ENCODE measurements at places on chromosomes 5 and 9.
A peak's percentile ranks its signal among the peaks of the same experiment; 100 is the strongest.

GRCh38 chr5:143431789-143432188 lies 28.3 kb upstream of the NR3C1 start:
- DNase-seq: peak; percentile 64

DNA sequence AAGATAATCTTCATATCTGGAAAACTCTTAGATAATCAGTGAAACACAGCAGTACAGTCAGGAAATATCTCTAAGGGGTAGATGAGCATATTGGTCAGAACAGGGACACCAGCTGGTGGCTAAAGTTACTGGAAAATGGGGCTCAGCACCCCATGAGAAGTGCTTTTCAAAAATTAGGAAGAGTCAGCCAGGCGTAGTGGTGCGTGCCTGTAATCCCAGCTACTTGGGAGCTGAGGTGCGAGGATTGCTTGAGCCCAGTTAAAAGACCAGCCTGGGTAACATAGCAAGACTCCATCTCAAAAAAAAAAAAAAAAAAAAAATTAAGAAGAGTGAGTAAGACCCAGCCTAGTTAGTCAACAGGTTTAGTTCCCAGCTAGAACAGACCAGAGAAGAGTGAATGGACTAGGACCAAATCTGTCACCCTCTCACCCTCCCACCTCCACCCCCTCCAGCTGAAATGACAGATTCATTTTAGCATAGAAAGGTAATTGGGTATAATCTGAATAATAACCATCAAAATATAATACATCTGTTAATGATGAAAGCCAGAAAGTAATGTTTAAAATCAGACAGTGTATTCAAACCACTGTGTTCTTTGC lies 120.9 kb downstream of the CDC42SE2 start:
- peak; percentile 54 for DNase-seq

GRCh38 chr5:56310711-56311204 lies 77.6 kb upstream of the ANKRD55 start:
- no peak for DNase-seq

DNA sequence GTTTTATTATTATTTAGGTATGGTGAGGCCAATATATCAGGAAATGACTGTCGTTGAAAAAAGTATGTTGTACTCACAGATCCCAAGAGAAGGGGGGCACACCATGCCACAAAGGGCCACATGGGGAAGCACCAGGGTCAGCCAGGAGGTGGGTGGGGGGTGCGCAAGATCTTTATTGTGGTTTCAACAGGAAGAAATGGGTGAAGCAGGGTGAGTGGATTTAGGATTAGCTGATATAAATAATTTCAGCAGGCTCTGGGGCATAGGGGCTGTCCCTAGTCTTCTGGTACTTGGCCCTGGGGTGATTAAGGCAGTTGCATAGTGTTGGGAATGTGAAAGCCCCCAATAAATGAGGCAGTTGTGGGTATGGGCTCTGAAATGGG lies 8.6 kb downstream of the PDCD1LG2 start:
- peak; percentile 61 for DNase-seq

DNA sequence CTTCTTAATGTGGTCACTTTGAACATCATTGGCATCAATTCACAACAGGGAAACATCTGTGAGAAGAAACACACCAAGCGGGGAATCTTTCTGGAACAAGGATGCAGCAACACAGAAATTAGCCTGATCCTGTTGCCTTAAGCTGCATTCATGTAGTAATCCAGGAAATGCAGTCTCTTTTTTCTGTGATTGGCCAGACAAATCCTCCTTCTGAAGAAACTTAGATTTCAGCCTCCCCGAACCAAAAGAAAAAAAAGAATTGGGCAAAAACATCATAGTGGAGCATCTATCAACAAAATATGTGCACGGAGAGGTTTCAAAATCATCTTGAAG lies 7.2 kb upstream of the XPA start:
- DNase-seq: no peak

DNA sequence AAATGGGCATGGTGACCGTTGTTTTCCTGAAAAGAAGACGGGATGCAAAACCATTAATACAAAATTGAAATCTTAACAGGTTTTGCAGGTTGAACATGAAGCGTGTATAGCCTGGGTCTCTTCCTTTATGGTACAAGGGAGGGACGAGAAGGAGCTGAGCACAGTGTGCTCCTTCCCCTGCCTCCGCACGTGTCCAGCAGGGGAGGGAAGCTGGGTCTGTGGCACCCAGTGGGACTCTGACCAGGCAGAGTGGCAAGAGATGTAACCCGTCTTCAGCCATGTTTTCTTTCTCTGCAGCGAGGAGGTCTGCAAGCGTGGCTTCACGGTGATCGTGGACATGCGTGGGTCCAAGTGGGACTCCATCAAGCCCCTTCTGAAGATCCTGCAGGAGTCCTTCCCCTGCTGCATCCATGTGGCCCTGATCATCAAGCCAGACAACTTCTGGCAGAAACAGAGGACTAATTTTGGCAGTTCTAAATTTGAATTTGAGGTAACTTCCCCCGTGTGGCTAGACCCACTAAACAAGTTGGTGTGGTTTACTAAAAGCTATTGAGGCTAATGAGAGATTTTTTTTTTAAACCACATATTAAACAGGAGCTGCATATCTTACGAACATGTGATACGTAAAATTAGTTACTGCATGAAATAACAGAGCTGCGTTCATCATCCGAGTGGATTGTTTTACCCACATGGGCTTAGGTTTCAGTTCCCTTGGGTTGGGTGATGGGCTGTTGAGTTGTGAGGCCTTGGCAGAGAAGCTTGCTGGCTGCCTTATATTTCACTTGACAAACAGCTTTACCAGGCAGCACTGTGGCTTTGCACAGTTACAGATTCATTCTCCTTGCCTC lies 143.7 kb downstream of the TRIO start:
- no peak for DNase-seq

DNA sequence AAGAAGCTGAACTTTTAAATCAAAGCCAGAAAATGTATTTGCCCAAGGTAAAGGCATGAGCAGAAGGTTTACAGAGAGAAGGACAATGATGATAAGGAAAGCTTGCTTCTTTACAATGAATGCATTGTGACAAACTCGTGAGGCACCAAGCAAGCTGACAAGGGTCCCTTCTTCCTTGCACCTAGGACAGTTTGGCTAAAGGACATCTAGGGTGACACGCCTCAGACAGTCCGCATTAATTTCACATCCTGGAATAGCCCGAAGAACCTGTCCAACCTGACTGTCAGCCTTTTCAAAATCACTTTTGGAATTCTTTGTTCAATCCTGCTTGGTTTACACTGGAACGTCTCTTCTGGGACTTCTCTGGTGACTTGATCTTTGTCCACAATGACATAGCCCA lies 146.4 kb upstream of the MAP3K1 start:
- no peak for DNase-seq

DNA sequence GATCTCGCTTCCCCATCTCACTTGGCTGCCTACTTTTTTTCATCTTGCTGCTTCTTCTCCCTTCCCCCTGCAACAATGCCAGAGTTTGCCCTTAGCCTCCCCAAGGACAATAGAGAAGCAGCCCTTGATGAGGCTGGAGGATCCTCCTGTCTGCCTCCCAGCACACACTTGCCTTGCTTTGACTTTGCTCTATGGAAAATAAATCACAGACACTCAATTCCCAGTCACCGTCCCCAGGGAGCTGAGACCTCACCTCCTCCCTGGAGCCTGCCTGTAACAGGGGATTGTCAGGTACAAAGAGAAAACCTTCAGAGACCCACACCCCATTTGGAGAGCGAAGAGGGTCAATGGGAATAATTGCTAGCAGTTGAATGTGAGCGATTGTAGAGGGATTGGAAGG lies 242.1 kb upstream of the ZNF462 start:
- no peak for DNase-seq

- DNase-seq: no peak
These were observed 42.3 kb downstream of the MACROH2A1 start for GRCh38 chr5:135356522-135357318.

DNA sequence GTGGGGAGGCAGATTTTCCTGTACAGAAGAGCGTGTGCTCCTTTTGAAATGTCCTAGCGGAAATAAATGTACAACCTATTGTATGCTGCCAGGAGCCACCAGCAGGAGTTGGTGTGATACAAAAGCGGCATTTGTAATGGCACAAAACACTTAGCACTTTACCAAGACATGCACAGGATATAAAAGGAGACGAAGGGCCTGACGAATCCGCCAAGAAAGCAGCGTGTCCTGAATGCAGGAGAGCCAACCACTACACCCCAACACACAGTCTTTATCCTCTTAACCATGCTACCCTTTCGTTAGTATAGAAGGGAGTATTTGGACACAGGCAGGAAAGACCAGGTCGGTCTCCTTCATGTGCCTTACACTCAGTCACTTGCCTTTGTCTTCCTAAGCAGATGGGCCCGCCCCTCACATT lies 218.1 kb downstream of the TRIM32 start:
- no peak for DNase-seq

DNA sequence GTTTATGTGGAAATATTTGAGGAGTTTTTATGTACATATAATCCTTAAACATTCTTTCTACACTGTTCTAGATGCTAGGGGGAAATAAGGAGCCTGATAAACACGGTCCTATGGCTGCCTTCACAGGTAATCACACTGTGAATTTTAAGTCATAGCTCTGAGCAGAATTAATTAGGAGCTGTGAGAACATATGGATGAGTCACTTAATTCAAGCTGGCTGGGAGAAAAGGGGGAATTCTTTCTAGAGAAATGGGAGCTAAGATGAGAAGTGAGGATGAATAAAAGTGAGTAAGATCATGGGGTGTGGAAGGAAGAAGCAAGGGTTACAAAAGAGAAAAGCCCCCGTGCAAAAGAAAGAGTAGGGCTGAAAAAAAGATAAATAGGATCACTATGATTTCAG lies 290.8 kb downstream of the DNAH5 start:
- DNase-seq: no peak

DNA sequence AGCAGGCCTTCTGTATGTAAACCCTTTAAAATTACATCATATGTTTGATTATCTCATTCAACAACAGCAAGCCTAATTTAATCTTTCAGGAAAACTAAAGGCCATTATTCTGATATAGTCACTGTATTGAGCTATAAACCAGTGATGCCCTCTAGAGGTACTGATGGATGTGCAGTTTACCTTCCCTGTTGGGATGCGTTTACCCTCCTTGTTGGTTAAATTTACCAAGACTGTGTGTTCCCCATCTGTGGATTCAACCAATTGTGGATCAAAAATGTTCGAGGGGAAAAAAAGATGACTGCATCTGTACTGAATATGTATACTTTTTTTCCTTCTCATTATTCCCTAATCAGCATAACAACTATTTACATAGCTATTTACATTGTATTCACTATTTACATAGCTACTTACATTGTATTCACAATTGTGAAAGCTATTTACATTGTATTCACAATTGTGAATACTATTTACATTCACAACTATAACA lies 3.7 kb upstream of the BAAT start:
- no peak for DNase-seq

- no peak for DNase-seq
These were observed 23.0 kb downstream of the INIP start for GRCh38 chr9:112694706-112695555.

DNA sequence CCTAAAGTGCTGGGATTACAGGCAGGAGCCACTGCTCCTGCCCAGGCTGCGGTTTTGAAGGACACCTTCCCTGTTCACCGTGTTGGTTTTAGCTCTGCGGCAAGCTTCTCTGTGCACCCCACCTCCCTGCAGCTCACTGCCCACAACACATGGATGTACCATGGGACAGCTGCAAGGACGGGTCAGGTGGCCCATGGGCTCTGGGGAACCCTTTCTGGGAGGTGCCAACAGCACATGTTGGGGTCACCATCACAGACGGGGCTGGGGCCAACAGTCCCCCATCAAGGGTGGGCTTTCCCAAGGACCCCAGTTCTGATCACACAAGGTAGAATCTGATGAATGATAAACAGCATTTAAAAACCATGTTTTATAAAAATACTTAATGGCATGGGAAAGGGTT lies 7.5 kb downstream of the EXD3 start:
- no peak for DNase-seq

- no peak for DNase-seq
These were observed 445.0 kb upstream of the TRPC7 start for GRCh38 chr5:136810261-136810801.

- DNase-seq: no peak
These were observed 117.6 kb downstream of the SEMA5A start for GRCh38 chr5:9428272-9428671.

GRCh38 chr5:126490167-126490940 lies 67.1 kb downstream of the GRAMD2B start:
- no peak for DNase-seq

DNA sequence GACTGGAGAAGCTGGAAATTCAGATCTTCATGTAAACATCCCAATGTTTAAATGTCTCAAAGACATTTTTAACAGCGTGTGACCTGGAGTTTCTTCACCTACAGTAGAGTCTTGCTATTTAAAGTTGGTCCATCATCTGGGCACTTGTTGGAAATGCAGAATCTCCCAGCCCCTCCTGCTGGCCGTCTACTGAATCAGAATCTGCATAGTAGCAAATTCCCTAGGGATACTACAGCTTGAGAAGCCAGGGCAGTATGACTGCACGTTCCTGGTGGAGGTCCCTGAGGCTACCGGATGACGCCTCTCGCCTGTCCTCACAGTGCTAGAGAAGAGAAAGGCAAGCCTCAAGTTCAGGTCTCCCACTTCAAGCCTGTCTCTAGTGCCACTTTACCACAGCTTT lies 15.7 kb downstream of the SAP30L start:
- no peak for DNase-seq

DNA sequence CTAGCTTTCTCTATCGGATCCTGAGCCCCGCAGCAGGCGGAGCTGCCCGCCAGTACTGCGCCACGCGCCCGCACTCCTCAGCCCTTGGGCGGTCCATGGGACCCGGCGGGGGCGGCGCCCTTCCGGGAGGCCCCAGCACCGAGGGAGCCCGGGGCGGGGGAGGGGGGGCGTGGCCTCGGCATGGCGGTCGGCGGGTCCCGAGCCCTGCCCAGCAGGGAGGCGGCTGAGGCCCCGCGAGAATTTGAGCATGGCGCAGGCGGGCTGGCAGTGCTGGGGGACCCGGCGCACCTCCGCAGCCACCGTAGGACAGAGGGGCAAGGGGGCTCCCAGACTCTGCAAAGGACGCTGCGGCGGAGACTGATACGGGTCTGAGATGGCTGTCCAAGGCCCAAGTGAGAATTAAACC lies 6.8 kb downstream of the ZDHHC11B start:
- DNase-seq: no peak

GRCh38 chr5:6803981-6804550 lies 90.8 kb downstream of the TENT4A start:
- no peak for DNase-seq

GRCh38 chr9:73170185-73170957 lies 18.7 kb downstream of the ANXA1 start:
- no peak for DNase-seq

- no peak for DNase-seq
These were observed 180.0 kb upstream of the IL12B start for GRCh38 chr5:159510282-159510681.

DNA sequence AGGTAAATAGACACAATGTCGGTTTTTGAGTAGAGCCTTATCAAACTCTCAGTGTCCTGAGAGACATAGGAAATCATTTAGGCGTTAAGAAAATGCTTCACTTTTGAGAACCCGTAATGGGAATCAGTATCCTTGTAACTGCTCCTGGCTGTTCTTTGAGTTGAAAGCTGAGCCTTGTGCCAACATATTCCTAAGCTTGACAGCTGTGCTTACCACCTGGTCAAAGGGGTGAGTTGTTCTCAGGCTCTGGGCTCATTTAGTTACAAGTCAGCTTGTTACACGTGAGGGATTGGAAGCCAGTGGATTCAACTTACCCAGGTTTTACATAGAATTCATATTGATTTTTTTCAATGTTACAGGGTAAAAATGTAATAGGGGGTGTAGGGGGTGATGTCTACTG lies 145.9 kb downstream of the GABRB2 start:
- no peak for DNase-seq

GRCh38 chr5:38752622-38753021 lies 93.2 kb upstream of the OSMR start:
- no peak for DNase-seq

All from activated T-cell treated with anti-CD3 and anti-CD28 coated beads, Interleukin-2, amount 50 U/mL, for 48 hours (primary cell).